Renal pelvis (tissue), 12 donors: ENCODE measurements at places on chromosomes 12 and 14. TPM values are rescaled to one million over a fixed set of nuclear protein-coding genes. Genes with fewer than 3 reads are reported as not detected.

The PDE6H gene
- not detected for polyA plus RNA-seq

The ISM2 gene
- polyA plus RNA-seq = 2.7 TPM

The SSPN gene
- 14.3 TPM for polyA plus RNA-seq

The INHBE gene
- polyA plus RNA-seq = 0.53 TPM

- DNase-seq = no peak
Observed at GRCh38 chr14:39474416-39474911, 42.2 kb upstream of the FBXO33 start.

- DNase-seq = no peak
Observed at GRCh38 chr14:92686411-92686899, 62.0 kb downstream of the LGMN start.

DNA sequence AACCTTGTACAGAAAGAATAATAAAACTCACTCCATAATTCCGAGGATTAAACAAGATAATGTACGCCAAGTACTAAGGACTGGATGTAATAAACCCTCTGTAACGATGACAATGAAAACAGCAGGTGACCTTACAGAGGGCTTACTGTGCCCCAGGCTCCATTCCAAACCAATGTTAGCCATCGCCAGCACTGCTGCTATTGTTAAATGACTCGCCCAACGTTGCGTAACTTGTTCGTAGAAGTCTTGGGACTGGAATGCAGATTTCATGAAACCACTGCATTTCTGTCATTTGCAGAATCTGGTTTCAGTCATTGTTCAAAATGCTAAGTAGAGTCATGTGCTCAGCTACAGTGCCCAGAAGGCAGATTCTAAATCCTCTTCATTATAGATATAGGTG is 728 bp upstream of the STON2 start:
- no peak for DNase-seq

- no peak for DNase-seq
Observed at GRCh38 chr12:14961466-14962152, at the start of gene ARHGDIB. TSS of gene ARHGDIB (minus strand) at chr12:14961601. CDS start at chr12:14950712, 10,889 bp downstream.

DNA sequence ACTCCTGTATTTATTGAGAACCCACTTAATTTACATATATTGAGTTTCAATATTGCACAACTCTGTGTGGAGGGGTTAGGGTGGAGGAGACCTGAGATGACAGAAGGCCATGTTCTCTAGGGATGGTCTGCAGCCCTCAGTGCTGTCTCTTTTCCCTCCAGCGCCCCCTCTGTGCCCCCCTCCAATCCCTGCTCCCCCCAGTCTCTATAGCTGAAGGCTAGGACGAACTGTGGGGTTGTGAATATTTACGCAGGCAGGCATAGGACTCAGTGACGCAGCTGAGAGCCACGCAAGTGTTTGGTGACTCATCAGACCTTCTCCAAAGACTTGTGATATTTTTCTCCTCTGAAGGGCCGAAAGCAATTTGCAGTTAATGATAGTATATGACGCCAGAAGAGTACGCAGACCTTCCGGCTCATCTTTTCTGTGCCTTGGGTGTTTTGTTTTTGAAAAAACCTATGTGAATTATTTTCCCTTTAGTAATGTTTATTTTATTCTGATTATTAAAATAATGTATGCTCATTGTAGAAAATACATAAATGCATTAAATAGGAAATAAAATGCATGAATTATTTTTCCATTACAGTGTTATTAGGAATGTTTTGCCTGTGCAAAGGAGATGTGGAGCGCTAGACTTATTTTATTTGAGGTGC is 85.3 kb downstream of the SLC25A47 start:
- DNase-seq = no peak
